ENCODE measurements at places on chromosomes 2 and 18.

DNA sequence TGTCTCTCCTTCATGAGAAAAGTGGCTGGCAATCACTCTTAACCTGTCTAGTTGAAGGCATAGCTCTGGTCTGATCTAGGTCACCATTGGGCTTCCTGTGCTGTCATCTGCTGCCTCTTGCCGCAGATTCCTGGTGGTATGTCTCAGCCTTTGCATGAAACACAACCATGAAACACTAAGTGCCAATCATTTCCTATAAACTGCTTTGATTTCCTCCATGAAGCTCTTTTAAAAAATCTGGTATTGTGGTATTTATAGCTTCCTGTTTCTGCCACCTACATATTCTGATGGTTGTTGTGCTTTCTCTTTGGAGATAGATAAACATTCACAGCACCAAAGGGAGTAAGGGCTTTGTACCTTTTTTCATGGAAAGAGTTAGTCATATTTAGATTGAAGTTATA lies 120.0 kb upstream of the EPC2 start:
- no peak for DNase-seq

DNA sequence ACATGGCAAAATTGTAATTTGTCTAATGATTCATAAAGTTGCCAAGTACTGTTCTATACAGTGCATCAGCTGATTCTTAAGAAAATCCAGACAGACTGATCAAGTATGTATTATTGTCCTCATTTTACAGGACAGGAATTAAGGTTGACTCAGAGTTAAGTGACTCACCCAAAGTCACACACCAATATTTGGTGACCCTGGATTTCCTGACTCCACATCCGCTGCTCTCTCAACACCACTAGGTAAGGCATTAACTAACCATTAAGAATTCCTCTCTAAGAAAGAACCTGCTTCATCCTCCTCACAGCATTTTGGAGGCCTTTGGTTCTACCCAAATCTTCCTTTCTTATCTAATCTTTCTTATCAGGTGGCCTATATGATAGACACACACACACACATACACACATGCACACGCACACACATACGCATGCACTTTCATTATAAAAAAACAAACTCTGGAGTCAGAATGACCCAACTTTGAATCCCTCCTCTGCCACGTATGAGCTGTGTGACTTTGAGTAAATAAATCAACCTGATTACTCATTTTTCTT lies 150.8 kb downstream of the ANKRD44 start:
- no peak for DNase-seq

DNA sequence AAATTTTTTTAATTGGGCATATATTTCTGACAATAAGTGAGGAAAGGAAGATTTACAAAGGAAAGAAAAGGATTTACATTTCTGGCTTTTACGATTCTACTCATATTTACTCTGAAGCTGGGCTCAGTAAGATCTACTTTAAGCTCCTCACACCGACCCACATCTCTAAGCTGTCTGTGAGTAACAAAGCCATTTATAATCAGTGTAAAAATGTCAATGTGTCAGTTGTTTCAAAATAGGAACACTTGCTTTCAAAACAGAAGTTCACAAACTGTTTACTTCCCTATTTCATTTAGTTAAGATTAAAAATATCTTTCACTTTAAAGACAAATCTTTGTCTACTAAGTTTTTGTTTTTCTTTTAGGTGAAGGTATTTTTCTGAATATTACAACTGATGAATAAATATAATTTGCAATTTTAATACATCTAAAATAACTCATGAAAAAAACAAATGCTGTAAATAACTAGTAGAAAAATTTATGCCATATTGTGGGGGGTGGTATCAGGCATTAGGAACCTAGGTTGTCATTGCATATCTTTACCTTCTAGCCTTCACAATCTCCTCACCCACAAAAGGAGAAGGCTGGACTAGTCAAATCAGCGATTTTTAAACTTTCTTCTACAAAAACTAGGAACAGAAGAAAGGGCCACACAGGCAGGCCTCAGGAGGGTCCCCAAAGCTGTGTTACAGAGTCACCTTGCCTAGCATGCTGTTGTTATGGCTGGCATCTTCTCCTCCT lies 64.5 kb downstream of the TMEM131 start:
- no peak for DNase-seq

- DNase-seq, result no peak
Observed at GRCh38 chr2:205902041-205902899, 183.7 kb downstream of the INO80D start.

GRCh38 chr2:181240844-181241243 lies 216.3 kb upstream of the ITGA4 start:
- no peak for DNase-seq

DNA sequence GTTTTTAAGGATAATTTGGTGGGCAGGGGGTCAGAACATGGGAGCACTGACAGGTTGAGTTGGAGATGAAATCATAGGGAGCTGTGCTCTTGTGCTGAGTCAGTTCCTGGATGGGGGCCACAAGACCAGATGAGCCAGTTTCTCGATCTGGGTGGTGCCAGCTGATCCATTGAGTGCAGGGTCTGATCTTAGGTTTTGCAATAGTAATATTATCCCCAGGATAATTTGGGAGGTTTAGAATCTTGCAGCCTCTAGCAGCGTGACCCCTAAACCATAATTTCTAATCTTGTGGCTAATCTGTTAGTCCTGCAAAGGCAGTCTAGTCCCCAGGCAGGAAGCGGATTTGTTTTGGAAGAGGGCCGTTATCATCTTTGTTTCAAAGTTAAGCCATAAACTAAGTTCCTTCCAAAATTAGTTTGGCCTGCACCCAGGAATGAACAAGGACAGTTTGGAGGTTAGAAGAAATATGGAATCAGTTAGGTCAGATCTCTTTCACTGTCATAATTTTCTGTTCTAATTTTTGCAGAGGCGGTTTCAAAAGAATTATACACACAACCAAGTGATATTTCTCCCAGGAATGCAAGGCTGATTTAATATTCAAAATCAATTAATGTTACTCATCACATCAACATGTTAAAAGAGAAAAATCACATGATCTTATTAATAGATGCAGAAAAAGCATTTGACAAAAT lies 23.0 kb downstream of the DBI start:
- no peak for DNase-seq

DNA sequence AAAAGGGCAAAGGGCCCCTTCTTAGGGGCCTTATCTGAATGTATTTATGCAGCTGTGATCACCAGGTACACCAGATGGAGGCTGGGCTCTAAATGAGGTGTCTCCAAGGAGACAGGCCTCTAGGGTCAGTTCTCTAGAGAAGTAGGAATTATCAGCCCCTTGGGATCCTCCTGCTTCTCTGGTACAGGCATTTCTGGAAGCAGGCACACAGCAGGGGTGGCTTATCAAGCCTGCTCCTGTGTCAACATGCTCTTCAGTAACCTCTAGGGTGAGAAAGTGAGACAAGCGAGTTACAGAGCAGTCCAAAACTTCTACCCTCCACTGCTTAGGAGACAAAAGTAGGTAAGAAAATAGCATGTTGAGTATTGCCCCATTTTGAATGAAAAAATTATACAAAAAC lies 13.8 kb downstream of the TPGS2 start:
- no peak for DNase-seq

- DNase-seq, result no peak
Observed at GRCh38 chr2:30178618-30179434, 32.0 kb downstream of the YPEL5 start.

DNA sequence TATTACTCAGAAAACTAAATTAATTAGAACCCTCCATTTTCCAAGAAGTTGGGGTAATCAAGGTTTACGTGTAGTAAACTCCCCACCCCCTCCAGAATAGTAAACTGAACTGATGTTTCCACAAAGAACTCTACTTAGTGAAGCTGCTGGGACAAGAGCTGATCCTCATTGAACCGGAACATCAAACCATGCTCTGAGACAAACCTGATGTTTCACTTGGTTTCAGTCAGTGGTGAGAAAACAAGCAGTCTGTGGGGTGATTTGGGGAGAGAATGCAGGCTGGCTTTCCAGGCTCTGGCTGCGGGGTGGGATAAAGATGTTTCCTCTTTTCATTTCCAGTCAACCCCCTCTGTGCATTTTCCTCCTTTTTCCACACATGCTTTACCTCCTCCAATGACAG lies 38.2 kb downstream of the CELF4 start:
- no peak for DNase-seq

DNA sequence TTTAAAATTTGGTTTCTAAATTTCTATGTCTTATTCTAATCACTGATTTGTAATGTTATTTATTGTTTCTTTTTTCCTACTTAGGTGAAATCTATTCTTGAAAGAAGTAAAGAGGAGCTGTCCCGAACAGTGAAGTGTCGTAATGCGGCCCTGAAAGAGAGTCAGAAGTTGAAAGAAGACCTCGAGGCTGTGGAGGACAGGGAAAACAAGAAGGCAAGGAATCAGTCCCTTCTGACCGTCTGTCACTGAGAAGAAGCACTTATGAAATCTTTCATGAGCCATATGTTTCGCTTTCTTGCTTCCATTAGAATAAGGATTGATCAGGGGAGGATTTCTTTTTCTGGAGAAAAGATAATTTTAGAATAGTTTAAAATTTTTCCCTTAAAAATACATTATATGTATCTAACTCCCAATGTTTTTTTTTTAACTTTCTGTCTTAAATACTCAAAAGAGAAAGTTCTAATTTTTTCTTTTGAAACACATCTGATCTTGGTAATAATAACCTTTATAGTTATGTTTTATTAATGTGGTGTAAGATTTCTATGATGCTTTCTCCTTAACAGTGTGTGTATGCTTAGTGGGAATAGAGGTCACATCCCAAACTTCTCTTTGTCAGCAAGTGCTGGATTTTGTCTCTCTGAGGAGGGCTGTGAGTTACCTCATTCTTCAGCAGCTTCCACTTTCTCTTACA lies 79.0 kb downstream of the CCDC150 start:
- no peak for DNase-seq

GRCh38 chr2:39837856-39838453 lies 58.9 kb upstream of the THUMPD2 start:
- no peak for DNase-seq

DNA sequence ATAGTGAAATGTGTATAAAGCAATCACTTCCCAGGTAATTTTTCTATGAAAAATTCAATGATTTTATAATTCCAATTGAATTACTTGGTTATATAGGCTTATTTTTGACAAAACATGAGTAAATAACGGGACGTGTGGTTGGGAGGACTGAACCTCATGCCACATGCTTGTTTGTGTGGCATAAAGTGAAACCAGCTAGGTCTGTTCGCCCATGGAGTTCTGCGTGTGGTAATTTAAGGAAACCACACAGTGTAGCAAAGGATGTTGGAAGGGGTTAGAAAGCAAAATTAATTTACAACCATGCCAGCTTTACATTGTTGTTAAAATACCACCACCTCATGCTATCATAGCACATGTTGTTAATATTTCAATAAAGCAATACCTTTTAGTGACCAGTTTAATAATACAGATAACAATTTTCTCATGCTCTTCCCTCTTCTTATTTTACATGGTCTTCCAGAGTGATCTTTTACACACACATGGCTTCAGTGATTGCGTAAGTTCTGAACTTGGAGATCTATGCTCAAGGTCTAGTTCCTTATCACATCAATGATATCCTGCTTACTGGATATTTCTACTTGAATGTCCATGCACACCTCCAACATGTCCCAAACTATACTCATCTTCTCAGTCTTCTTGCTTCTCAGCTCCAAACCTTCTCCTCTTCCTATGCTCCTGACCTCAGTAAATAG lies 156.4 kb upstream of the ITGA4 start:
- DNase-seq, result no peak

DNA sequence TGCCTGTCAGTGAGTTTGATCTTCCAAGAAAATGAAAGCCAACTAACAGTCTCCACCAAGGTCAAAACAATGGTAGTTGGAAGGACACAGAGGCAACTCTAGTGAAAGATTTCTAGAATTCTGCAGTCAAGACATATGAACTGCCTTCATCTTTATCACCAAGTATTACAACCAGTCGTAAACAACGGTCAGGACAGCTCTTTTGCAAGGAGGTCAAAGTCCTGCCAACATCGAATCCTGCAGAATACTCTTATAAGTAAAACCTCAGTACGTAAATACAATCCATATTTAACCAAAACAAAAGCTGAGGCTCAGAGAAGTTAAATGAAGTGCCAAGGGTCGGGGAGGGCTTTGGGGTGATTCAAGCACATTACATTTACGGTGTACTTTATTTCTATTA lies 3.1 kb downstream of the FEZ2 start:
- no peak for DNase-seq

DNA sequence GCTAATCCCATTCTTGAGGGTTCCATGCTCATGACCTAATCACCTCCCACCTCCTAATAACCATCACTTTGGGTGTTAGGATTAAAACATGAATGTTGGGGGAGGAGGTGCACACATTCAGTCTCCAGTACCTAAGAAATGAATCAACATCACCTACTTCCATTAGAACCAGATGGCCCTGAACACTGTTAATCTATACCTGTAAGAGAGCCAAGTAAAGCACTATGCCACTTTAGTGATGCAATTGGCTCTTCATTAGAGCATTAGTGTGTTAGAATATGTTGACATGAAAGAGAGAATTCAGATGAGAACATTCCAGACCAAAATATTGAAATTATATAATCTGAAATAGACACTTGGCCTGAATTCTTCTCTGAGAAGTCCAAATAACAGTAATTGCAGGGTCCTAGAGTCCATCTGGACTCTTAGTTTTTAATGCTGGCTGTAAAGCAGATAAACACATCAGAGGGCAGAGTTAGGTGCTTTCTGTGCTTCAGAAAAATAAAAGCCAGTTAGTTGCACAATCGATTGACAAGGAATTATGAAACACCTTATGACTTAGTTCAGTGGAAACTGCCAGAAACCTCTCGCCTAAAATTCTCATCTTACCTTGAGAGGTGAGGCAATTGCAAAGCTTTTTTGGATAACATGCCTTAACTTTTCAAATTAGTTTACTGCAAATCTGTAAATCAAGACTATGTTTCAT lies 923.7 kb downstream of the SLC4A3 start:
- DNase-seq, result no peak

GRCh38 chr18:61308795-61309393 lies 24.3 kb upstream of the CDH20 start:
- no peak for DNase-seq

- DNase-seq, result no peak
Observed at GRCh38 chr2:3001615-3002560, 375.7 kb downstream of the EIPR1 start.

DNA sequence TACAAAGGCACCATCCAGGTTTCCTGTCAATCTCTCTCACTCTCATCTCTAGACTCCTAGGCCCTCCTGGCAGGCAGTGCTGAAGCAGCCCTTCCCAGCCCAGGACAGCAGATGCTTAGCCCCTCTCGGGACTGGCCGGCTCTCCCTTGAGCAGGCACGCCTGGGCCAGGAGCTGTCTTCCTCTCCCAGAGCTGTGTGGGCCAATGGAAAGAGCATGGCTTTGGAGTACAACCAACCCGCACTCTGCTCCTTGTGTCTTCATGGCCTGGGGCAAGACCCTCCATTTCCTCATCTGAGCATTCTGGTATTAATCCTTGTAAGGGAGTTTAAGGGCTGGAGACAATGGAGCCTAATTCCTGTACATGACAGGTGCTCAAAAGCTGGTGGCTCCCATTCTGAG lies 97.2 kb downstream of the CAPN13 start:
- no peak for DNase-seq

GRCh38 chr18:36623681-36624190 lies 205.1 kb downstream of the TPGS2 start:
- no peak for DNase-seq

All from activated gamma-delta T cell (primary cell).